Activated naive CD4-positive, alpha-beta T cell treated with anti-CD3 and anti-CD28 coated beads, Interleukin-2, amount 50 U/mL, for 16 hours (primary cell): ENCODE measurements at places on chromosomes 7 and 10.
A peak's percentile ranks its signal among the peaks of the same experiment; 100 is the strongest.

DNA sequence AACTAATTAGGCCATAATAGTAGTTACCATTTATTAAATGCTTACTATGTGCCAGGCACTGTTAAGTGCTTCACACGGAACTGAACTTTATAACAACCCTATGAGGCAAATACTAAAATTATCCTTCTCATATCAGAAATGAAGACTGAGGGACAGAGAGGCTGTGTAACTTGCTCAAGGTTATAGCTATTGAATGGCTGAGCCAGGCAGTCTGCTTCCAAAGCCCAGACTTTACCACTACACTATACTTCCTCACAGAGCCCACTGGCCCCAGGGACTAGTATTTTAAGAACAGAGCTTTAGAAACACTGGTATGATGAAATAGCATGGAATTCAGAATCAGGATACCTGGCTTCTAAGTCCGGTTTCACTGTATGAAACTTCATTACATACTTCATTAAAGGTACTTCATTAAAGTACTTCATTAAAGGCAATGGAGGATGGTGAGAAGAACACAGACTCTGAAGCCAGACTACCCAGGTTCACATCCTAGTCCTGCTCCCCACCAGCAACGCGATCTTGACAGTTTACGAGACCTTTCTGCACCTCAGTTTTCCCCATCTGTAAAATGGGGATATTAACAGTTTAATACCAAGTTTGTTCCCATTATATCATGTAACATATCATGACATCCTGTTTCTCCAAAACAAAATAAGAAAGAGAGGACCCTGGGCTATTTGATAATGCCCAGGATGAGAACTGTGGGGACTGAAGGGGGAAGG, 19.6 kb downstream of the ANXA11 start:
- DNase-seq: no peak

DNA sequence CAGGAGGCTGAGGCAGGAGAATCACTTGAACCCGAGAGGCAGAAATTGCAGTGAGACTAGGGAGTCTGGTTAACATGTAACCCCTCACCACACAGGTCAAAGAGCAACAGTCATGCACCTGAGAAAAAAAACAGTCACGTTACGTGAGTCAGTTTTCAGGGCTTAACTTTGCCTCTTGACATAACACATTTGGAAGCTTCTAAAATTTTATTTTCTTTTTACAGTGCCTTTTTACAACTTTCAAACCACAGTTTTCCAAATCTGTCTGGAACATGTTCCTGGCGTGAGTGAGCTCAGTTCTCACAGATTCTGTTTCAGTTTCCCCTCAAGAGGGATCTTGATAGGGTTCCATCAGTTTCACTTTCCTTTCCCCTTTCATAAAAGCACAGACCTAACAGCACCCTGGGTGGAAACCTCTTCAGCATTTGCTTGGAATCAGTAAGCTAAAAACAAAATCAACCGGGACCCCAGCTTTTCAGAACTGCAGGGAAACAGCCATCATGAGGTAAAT, 4.4 kb downstream of the IFIT3 start:
- peak; percentile 26 for DNase-seq

DNA sequence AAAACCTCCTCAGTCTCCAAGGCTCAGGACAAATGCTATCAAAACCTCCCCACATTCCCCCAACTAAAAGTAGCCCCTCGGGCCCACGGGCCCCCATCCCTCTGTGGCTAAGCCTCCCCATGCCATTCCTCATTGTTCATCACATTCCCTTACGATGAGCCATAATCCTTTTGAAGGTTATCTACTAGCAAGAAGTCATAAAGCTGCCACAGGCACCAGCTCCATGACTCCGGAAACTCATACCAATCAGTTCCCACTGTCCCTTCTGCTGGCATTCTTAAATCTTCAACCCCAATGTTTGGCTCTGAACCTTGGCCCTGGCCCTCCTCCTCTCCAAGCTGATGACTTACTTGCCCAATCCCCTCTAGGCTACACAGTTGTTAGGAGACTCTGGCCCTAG, 19.4 kb upstream of the TM9SF3 start:
- DNase-seq: no peak

- no peak for DNase-seq
Observed at GRCh38 chr7:19020711-19021110, 96.7 kb downstream of the TWIST1 start.

DNA sequence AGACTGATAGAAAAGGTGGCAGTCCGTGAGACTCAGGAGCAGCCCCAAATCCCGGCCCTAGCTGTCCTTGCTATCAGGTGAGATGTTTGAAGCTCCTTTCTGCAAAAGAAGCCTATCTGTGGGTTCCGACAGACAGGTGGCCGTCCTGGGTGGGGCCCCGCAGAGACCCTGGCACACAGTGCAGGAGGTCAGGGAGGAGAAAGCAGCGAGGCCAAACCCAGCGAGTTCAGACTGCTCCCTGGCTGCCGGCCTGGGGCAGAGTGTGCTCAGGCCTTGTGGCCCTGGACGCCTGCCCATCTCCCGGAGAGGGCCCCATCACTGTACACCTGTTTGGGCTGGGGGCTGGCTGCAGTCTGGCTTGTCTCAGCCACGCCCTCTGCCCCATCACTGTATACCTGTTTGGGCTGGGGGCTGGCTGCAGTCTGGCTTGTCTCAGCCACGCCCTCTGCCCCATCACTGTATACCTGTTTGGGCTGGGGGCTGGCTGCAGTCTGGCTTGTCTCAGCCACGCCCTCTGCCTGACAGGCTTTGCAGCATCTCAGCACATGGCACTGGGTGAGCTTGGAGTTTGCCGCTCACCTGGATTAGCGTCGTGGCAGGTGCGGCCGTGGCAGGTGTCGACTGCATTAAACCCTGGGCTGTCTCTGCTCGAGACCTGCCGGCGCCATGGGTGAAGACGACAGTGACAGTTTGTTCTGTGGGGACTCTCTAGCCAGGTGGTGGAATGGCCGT, 11.8 kb upstream of the PRKAR1B start:
- DNase-seq: no peak

- no peak for DNase-seq
Observed at GRCh38 chr7:33500703-33501701, 371.6 kb downstream of the BBS9 start.

GRCh38 chr10:67114945-67115344, 189.1 kb downstream of the LRRTM3 start:
- DNase-seq: no peak

DNA sequence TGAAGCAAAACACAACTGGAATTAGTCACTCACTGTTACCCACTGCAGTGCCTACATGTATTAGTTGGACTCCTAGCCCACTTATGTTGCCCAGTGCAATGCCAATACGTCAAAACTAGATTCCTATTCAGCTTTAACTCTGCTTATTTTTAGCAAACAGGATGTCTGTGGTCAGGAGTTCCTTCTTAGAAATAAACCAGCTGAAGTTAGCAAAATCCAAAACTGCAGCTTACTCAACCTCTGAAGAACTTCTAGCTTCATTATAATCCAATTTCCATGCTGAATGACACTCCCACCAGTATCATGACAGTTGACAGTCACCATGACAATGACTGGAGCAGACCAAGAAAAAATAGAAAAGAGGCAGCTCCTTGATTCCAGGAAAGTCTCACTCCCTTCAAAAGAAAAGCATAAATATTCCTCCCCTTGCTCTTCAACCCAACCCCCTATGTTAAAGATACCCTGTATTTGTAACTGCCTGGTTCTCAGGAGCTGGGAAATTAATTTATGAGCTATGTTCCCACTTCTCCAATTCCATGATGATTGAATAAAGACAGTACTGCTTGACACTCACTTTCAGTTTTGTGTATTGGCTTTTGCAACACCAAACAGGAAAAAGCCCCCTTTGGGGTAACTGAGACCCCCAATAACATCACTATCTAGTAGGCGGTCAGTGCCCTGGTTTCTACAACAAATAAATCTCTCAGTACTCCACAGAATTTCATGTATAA, 327.4 kb downstream of the SORCS1 start:
- DNase-seq: no peak

DNA sequence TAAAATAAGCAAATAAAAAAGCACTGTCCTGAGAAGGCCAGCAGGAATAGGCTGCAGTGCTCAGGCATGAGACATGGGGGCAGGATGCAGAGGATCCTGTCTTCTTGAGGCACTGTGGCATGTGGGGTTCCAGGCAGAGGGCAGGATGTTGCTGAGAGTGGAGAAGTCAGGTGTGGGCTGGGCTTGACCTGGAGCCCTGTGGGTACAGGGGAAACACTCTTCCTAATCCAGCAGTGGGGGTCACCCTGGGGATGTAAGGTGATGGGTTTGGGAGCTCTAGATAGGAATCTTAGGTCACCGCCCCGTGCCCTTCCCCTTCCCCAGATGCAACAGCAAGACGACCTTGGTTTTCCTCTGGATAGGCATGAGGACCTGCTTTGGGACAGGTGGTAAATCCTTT, 13.6 kb downstream of the SUMF2 start:
- DNase-seq: no peak

DNA sequence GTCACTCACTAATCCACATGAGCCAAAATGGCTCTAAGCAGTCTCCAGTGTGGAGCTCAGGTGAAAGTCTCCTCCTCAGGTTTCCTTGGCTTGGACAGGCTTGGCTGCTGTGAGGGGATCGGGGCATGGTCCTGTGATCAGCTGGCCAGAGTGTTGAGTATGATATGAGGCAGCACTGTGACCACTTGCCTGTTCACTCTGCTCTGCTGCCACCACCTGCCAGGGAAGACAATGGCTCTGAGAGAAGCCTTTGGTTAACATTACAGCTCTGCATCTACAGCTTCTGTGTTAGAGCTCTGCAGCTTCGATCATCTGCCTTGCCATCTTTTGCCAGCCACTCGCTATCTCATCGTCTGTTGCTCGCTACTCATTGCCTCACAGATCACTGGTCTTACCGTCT, 20.1 kb upstream of the PTN start:
- DNase-seq: no peak

- no peak for DNase-seq
Observed at GRCh38 chr7:18971839-18972238, 145.6 kb downstream of the TWIST1 start.

- DNase-seq: no peak
Observed at GRCh38 chr7:66699998-66700397, 40.5 kb upstream of the RABGEF1 start.

GRCh38 chr7:80387634-80388193, 124.2 kb downstream of the GNAT3 start:
- DNase-seq: no peak

- DNase-seq: no peak
Observed at GRCh38 chr7:50808282-50808888, 25.7 kb upstream of the GRB10 start.
